ENCODE measurements at places on chromosomes 2 and 18. TPM values are rescaled to one million over a fixed set of nuclear protein-coding genes. Genes with fewer than 3 reads are reported as not detected.

DNA sequence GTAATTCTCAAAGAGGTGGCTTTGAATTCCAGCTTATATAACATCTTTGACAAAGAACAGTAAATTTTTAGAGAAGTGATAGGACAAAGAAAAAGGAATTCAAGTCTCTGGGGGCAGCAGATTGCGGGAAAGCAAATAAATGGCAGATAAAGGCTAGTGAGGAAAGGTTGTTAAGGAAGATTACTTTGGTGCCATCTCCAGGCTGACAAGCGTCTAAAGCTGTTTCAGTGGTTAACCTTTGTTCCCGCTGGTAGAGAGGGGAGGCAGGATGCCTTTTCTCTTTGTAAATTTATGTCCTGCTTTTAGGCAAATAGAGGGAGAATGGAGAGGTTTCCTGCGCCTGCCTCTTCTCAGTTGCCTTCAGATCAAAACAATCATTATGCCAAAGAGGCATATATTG is 431.2 kb upstream of the CHST9 start:
- DNase-seq, result no peak
- no peaks in the 10 kb centered on the region for H3K36me3 ChIP-seq
- no peak overlapping the region for H3K4me3 ChIP-seq
- no peak overlapping the region for H3K27ac ChIP-seq
- H3K27me3 ChIP-seq, result no peaks in the 10 kb centered on the region
- H3K4me1 ChIP-seq, result no peaks in the 10 kb centered on the region

The OTOS gene
- not detected for total RNA-seq

DNA sequence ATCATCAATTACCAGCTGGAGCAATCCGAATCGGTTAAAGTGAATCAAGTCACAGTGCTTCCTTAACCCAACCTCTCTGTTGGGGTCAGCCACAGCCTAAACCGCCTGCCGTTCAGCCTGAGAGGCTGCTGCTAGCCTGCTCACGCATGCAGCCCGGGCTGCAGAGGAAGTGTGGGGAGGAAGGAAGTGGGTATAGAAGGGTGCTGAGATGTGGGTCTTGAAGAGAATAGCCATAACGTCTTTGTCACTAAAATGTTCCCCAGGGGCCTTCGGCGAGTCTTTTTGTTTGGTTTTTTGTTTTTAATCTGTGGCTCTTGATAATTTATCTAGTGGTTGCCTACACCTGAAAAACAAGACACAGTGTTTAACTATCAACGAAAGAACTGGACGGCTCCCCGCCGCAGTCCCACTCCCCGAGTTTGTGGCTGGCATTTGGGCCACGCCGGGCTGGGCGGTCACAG is 496 bp upstream of the ITGA4 start:
- no peaks in the 10 kb centered on the region for H3K4me1 ChIP-seq
- peak; percentile 43 for DNase-seq
- H3K27me3 ChIP-seq, result no peaks in the 10 kb centered on the region
- peak overlapping the region; percentile 73 for H3K27ac ChIP-seq
- no peaks in the 10 kb centered on the region for H3K36me3 ChIP-seq
- H3K4me3 ChIP-seq, result peak overlapping the region; percentile 61

The KCNS3 gene
- total RNA-seq, result 1.3 TPM

DNA sequence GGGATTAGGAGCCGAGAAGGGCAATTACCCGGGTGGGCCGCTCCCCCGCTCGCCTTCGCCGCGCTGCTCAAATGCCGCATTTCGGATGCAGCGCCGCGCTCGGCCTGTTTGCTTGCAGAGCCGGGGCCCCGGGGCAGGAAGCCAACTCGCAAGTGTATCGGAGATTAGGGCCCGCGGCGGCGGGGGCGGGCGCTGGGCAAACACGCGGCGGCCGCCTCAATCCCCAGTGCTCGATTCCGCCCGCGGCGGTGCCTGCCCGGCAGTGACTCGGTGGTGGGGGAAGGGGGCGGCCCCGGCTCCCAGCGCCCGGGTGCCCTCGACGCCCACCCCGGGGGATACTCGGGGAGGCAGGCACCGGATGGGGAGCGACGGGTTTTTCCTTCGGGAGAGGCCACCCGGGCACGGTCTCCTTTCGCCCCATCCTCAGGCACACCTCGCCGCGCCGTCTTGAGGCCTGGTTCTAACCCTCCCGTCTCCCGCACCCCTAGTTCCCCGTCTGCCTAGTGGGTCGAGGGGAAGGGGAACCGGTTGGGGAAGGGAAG is 26.6 kb upstream of the NOTO start:
- H3K4me3 ChIP-seq, result peak overlapping the region; percentile 29
- no peaks in the 10 kb centered on the region for H3K36me3 ChIP-seq
- no peak overlapping the region for H3K27ac ChIP-seq

The MC4R gene
- total RNA-seq, result not detected

The CYRIA gene
- total RNA-seq, result 10.2 TPM

The DSC2 gene
- total RNA-seq, result under 0.01 TPM

The CFAP53 gene
- total RNA-seq, result 0.99 TPM

DNA sequence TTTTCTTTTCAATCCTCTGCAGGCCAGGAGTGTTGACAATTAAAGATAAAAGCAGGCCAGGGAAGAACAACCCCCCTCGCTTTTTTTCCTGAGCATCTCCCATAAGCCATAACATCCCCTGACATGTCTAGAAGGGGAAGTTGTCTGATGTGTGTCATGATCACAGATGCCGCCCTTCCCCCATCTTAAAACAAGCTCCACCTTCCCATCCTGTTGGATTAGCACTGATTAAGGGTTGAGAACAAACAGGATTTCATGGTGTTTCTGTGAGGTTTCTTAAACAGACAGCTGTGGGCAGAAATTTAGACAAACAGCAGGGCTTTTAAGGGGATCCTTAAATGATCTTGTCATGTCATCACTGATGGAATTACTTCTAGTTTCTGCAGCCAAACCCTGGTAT is 59.4 kb upstream of the UPP2 start:
- H3K36me3 ChIP-seq, result no peaks in the 10 kb centered on the region
- H3K4me1 ChIP-seq, result no peaks in the 10 kb centered on the region
- no peaks in the 10 kb centered on the region for H3K27me3 ChIP-seq
- H3K4me3 ChIP-seq, result no peak overlapping the region
- H3K27ac ChIP-seq, result no peak overlapping the region

- H3K27ac ChIP-seq, result peak overlapping the region; percentile 14
- no peaks in the 10 kb centered on the region for H3K27me3 ChIP-seq
- peaks cover 2% of the 10 kb centered on the region for H3K4me1 ChIP-seq
- peak; percentile 70 for DNase-seq
Observed at GRCh38 chr2:229586746-229587705, 127.3 kb downstream of the DNER start.

The ADAM23 gene
- total RNA-seq, result 3.1 TPM

- no peak overlapping the region for H3K4me3 ChIP-seq
- H3K4me1 ChIP-seq, result no peaks in the 10 kb centered on the region
- peak; percentile 76 for DNase-seq
Observed at GRCh38 chr2:171319164-171319810, 114.5 kb downstream of the METTL8 start.

GRCh38 chr2:137507237-137507636 is 457.0 kb upstream of the HNMT start:
- no peaks in the 10 kb centered on the region for H3K36me3 ChIP-seq
- no peaks in the 10 kb centered on the region for H3K4me1 ChIP-seq
- DNase-seq, result no peak
- no peak overlapping the region for H3K27ac ChIP-seq
- no peaks in the 10 kb centered on the region for H3K27me3 ChIP-seq
- no peak overlapping the region for H3K4me3 ChIP-seq

The IL36G gene
- total RNA-seq, result not detected

DNA sequence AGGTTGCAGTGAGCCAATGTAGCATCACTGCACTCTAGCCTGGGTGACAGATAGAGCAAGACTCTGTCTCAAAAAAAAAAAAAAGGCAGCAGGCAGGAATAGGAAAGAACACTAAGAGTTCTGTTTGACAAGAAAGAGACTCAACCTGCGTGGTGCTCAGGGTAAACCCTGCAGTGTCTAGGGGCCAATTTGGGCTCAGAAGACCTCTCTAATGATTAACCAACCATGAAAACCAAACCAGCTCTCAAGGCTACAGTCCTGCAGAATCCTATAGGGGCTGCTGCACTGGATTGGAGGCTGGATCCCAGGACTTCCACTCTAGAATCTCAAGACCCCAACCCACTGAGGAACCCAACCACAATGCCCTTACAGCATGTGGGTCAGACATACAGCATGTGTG is 2.4 kb downstream of the TRABD2A start:
- H3K4me3 ChIP-seq, result no peak overlapping the region
- H3K36me3 ChIP-seq, result no peaks in the 10 kb centered on the region
- no peak for DNase-seq
- peaks cover 2% of the 10 kb centered on the region for H3K4me1 ChIP-seq

The RNF125 gene
- 0.33 TPM for total RNA-seq

The PLCD4 gene
- total RNA-seq, result 10.7 TPM

- H3K27ac ChIP-seq, result no peak overlapping the region
- no peaks in the 10 kb centered on the region for H3K36me3 ChIP-seq
- no peak for DNase-seq
Observed at GRCh38 chr2:219548990-219549389, 5.2 kb downstream of the TMEM198 start.

DNA sequence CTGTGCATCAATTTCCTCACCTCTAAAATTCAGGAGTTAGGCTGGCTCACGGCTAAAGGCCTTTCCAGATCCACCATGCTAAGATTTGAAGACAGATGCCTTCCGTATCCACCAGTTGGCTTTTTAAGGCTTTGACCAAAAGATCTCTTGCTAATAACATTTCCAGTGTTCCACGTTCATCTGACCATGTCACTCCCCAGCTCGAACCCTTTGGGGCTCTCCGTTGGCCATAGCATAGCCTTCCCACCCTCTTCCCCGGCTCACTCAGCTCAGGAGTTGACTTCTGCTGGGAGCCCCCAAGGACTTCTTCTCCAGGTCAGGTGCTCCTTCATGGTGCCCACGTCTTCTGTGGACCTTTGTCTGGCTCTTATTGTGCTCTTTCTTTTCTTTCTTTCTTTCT is 53.3 kb downstream of the MYCN start:
- H3K36me3 ChIP-seq, result no peaks in the 10 kb centered on the region
- no peak overlapping the region for H3K4me3 ChIP-seq
- no peaks in the 10 kb centered on the region for H3K27me3 ChIP-seq
- H3K27ac ChIP-seq, result no peak overlapping the region
- H3K4me1 ChIP-seq, result no peaks in the 10 kb centered on the region

DNA sequence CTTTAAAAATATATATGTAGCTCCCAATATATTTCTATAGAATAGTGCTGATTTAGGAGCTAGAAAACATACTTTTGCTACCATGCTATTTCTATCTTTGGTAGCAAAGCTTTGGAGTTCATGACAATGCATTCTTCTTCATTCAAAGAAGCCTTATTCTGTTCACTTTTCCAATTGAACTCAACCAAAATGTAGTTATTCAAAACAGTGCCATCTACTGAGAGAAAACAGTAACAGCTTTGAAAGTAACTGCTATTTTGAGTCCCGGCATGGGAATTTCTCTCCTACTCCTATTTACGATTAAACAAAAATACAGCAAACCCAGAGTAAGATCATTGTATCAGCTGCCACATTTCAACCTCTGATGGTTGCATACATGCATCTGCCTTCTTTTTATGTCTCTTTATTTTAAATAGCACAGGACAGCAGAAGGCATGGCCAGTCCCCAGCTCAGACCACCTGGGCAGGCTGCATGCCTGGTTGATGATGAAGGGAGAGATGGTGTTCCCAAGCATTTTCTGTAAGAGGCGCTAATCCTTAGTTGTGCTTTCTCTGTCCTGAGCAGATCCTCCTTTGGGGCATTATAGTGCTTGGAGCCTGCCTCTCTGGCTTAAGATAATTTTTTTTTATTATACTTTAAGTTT is 69.7 kb upstream of the SULT1C3 start:
- no peaks in the 10 kb centered on the region for H3K36me3 ChIP-seq
- no peak overlapping the region for H3K4me3 ChIP-seq
- DNase-seq, result peak; percentile 19
- no peaks in the 10 kb centered on the region for H3K27me3 ChIP-seq
- no peaks in the 10 kb centered on the region for H3K4me1 ChIP-seq

The ZAP70 gene
- not detected for total RNA-seq

- H3K36me3 ChIP-seq, result no peaks in the 10 kb centered on the region
- H3K4me3 ChIP-seq, result no peak overlapping the region
- H3K4me1 ChIP-seq, result no peaks in the 10 kb centered on the region
- H3K27me3 ChIP-seq, result no peaks in the 10 kb centered on the region
- H3K27ac ChIP-seq, result no peak overlapping the region
- DNase-seq, result peak; percentile 96
Observed at GRCh38 chr2:143264851-143265250, 135.6 kb downstream of the ARHGAP15 start.

The CCDC148 gene
- 1.0 TPM for total RNA-seq

DNA sequence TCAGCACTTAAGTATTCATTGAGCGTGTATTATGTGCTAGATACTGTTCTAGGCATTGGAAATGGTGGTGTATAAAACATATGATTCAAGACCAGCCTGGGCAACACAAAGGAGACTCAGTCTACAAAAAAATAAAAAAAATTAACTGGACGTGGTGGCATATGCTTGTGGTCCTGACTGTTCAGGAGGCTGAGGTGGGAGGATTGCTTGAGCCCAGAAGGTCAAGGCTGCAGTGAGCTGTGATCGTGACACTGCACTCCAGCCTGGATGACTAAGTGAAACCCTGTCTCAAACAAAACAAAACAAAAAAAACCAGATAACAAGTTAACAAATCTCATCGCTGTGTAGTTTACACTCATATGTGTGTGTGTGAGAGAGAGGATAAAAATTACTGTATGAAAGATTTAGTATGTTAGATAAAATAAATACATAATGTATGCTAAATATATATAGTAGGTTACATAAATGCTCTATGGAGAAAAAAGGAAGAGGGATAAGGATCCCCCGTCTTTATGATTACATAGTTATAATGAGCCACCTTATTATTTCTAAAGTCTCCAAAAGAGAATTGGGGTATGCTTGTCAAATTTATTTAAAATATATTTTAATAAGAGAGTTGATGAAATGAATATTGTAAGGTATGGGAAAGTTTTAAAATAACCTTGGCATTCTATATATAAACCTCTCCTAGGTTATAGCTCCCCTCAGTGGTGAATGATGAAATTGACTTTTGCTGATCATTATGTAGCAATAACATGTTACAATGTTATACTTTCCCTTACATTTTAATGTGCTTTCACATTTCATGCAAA is 69.2 kb downstream of the EHBP1 start:
- H3K27ac ChIP-seq, result no peak overlapping the region
- no peak overlapping the region for H3K4me3 ChIP-seq
- no peaks in the 10 kb centered on the region for H3K27me3 ChIP-seq
- peak; percentile 70 for DNase-seq

GRCh38 chr2:55718165-55719008 is 24.7 kb upstream of the PNPT1 start:
- no peak overlapping the region for H3K4me3 ChIP-seq
- DNase-seq, result peak; percentile 77
- H3K36me3 ChIP-seq, result no peaks in the 10 kb centered on the region

DNA sequence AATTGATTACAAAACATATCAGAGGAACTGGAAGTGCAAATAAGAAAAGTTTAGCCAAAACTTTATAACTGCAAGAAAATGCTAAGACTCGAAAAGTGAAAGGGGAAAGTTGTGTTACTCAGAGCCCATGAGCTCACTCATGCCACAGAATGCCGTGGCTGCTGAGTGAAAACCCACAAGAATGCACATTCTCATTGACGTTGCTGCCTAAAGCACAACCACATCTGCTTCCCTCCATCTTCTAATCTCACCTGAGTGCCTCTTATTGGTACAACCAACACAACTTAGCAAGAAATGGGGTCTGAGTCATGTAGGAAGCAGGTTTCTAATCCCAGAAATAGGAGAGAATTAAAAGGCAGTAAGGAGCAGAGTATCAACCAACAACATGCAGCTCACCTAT is 259.7 kb downstream of the LNPK start:
- DNase-seq, result peak; percentile 90
- H3K27me3 ChIP-seq, result no peaks in the 10 kb centered on the region
- no peak overlapping the region for H3K4me3 ChIP-seq
- H3K36me3 ChIP-seq, result no peaks in the 10 kb centered on the region

- H3K4me1 ChIP-seq, result no peaks in the 10 kb centered on the region
- peak; percentile 97 for DNase-seq
- no peak overlapping the region for H3K4me3 ChIP-seq
- H3K27ac ChIP-seq, result no peak overlapping the region
- H3K36me3 ChIP-seq, result no peaks in the 10 kb centered on the region
Observed at GRCh38 chr2:147204102-147204501, 640.7 kb upstream of the ACVR2A start.
